ENCODE measurements at places on chromosomes 3 and 15.
A peak's percentile ranks its signal among the peaks of the same experiment; 100 is the strongest.

DNA sequence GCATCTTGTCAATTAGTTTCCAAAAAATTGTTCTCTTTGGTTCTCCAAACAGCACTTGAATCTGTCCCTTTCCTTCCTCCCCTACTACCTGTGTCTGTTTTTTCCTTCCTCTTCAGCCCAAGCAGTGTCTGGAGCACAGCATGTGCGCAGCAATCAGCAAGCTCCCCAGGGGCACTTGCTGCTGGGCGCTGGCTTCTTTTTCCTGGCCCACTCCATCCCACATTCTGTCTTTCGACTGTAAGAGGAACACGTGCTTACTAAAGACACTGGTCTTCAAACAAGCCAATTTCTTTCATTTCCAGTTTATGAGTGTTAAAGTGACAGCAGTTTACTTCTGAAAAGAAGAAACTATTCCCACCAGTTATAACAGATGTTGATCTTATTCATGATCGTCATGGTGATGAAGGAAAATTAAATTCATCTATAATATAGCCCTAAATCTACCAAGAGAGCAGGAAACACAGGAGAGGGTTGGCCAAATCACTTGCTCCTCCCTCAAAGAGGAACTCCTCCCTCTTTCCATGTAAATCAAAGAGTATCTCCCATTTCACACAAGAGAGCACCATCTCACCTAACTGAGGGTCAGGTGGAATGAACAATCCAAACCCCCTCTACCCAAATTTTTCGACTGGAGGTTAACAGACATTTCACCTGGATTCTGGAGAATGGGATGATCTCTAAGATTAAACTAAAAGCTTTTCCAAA, 115.4 kb downstream of the IGF2BP2 start:
- no peak for DNase-seq

DNA sequence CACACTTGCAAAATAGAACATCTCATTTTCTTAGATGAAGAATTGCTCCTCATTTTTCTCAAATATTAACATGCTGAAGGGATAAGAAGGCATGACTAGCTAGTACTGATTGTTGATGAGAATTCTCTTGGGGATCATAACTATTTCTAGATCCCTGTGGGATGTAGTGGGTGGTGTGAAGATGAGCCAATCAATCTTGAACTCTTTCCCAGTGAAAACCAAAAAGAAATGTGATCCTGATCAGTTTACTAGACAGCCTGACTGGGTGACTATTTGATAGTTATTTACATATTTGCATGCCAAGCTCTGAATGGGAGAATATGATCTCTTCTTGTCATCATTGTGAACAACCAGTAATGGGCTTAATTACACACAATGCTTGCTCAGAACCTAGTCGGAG, 63.7 kb downstream of the ZIC1 start:
- DNase-seq = no peak

DNA sequence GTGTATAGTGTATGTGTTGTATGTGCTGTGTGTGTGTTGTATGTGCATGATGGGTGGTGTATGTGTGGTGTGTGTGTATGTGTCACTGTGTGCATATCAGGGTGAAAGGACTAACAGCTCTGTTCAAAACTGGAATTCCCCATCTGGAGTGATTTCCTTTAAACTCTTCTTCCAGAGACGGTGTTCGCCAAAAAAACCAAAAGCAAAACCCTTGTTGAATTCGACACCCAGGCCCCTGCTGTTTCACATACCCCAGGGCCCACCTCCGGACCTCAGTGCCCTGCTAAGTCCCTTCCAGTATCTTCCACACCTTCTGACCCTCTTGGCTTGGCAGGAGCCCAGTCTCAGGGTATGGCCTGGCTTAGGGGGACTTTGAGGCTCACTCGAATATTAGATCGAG, 44.9 kb upstream of the SEC13 start:
- no peak for DNase-seq

DNA sequence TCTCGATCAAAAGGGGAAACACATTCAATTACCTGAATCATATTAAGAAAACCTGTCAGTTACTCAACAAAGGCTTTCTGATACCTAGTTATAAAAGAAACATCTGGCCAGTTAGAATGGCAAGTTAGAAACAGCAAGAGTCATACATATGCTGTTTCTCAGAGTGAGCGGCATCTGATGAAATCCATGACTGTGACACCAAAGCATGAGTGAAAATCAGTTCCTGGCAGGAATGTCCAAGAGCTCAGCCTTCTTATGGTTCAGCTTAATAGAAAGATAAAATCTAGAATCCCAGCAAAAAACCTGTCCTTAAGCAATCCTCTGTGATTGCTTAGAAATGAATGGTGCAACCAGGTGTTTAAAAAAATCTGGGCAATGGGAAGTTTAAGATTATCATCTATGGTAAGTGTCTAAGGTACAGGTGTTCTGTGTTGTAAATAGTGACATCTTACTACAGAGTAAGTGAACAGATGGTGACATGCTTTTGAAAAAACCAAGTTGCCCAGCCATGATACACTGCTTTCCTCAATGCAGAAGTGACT, 18.8 kb downstream of the B4GALT4 start:
- DNase-seq = no peak

GRCh38 chr15:45251888-45252287, at the start of gene SLC28A2:
SLC28A2 (plus strand) TSS chr15:45252234; CDS start chr15:45253216, 982 bp downstream.
- no peak for DNase-seq

DNA sequence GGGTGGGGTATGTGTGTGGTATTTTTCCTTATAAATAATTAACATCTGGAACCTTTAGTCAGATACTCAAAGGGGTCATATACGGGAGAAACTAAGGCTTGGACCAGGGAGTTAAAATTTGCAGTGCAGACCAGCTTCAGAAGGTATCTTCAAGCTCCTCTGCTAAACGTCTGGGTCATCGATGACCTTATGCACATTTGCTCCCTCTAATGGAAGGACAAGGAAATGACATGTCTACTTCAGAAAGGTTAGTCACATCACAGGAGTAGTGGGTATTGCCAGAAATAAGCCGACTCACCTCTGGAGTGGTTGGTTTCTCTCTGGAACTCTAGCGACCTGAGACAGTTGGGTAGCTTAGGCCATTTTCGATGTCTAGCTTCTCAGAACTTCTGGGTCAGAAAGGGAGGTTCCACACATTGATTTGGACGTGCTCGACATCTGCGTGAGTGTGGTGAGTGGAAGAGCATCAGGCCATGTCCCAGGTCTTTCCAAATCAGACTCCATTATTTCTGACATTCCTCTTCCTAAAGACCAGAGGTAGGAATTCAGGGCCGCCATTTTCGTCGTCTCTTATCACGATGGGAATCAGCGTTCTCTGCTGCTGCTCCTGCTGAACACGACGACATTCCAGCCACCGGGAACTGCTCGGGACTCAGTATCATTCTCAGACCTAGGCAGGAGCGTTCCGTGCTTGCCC, 31.8 kb upstream of the RASA2 start:
- DNase-seq = no peak

GRCh38 chr15:49987198-49987785, 131.7 kb downstream of the ATP8B4 start:
- DNase-seq = no peak

- DNase-seq = no peak
These were observed 197.5 kb upstream of the LYSMD4 start for GRCh38 chr15:99930696-99931095.

DNA sequence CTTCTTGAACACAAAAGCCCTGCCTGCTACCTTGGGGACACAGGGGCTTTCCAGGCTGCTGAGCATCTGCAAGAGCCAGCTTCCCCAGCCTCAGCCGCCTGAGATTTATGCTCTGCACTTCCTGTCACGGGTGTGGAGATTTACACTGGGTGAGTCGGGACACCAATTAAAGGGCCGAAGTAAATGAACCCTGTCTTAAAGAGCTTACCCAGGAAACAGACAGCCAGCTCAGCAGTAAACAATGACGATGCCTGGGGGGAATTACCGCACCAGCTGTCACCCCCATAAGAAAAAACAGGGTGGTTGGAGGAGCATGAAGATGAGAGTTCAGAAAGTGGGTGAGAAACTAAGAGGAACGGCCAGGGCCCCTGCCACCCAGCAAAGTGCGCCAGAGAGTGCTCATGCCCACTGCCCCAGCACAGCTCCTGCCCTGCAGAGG, 37.5 kb upstream of the IQSEC1 start:
- no peak for DNase-seq

DNA sequence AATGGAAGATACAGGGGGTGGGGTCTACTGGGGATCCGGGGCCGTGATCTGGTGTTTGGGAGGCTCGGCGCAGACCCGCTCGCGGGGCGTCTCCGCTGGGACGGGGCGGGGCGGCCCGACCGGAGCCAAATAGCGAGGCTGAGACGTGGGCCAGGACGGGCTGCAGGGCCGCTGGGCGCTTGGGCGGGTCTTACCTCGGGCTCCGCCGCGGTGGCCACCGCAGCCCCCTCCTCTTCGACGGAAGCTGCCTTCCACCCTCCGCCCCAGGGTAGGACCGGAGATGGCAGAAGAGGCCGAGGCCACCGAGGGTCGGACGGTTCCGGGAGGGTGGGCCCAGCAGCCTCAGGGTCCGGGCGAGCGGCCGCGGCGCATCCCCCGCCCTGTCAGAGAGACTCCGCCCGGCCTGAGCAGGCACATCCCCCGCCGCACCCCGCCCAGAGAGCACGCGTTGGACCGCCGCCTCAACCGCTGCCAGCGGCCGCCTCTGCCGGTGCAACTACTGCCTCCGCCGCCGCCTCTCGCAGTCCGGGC, 399 bp downstream of the MYO9A start:
- DNase-seq = peak; percentile 34

GRCh38 chr3:161175506-161175905, 45.6 kb upstream of the NMD3 start:
- no peak for DNase-seq

DNA sequence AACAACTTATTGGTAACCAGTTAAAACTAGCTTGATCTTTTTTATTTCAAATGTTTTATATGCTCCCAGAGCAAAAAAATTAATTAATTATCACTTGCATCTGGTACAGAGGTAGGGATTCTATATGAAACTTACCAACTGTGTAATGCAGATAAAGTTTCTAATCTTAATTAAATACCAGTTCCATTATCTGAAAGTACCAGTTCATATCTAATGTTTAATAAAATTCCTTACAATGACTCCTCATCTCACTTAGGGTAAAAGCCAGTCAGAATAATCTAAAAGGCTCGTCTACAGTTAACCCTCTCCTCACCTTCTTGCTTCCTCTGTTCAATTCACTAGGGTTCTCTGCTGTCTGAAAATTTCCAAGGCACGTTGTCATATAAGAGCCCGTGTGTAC, 384.8 kb downstream of the RBMS3 start:
- DNase-seq = no peak
